Natural killer cell treated with Interleukin-12 subunit alpha and Interleukin-12 subunit beta and Interleukin-15 and Interleukin-18, amount 100 ng/mL, for 72 hours (primary cell): ENCODE measurements at places on chromosomes 2 and 18. TPM values are rescaled to one million over a fixed set of nuclear protein-coding genes. Genes with fewer than 3 reads are reported as not detected.

GPR45 gene
- not detected for total RNA-seq

FOXD4L1 gene
- 0.17 TPM for total RNA-seq

TDRD15 gene
- total RNA-seq, result 0.07 TPM

DNA sequence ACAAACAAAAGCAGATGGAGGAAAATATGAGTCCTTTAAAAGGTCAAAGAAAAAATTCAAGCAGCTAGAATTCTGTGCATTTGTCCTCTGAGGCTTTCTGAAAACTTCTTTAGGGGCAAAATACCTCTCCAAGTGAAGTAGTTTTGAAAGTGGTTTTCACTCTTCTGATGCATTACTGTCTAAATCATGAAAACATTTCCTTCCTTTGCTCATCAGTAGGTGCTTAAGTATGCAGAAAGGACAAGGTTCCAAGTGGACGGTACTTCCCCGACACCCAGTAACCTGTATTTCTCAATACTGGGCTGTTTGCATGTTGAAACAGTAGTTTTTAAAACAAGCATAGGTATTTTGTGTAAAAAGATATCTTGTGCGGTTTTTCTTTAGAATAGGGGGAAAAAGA, 189.1 kb upstream of the ERBB4 start:
- no peak for DNase-seq

DNA sequence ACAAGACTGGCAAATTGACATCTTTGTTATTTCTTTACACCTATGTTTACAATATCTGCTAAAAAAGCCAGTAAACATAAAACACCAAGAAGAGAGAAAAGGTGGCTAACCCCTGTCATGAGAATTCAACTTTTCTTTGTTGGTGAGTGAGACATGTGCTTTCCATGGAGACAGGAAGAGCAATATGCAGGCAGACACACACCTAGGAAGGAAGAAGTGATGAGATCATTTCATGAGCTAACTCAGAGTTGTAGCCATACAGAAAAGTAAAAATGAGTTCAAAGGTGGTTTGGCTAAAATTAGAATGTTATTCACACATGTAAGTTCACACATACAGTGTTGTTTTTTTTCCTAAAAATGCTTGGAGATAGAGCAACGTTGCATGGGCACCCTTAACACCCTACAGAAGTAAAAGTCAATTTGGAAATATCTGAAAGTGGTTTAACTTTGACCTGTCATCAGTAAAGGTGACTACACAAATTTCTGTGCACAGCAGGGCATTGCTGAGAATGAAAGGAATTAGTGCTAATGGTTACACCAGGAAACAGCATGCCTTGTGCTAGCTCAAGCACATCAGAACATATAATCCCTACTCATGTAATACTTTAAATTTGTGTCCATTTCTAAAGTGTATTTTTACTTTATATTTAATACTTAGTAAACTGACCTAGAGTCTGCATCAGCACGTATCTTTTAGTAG, 557.6 kb downstream of the CBLN2 start:
- no peak for DNase-seq

- no peak for DNase-seq
Measured at GRCh38 chr2:9391961-9392720, 31.2 kb downstream of the ITGB1BP1 start.

GRCh38 chr2:50431958-50432650, 599.8 kb downstream of the NRXN1 start:
- no peak for DNase-seq
